ENCODE measurements at places on chromosomes 5 and 9.
A peak's percentile ranks its signal among the peaks of the same experiment; 100 is the strongest.

DNA sequence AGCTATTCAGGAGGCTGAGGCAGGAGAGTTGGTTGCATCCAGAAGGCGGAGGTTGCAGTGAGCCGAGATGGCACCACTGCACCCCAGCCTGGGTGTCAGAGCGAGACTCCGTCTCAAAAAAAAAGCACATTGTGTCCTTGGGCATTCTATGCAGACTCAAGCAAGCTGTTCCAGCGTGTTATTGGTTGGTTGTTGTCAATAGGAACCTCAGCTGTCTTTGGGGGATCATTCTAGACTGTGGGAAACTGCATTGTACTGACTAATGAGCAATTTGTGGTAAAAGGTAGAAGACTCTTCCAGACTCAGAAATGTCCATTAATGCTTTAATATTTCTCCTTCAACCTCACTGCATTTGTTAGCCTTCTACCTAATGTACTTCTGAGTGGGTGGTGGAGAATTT lies 379.5 kb upstream of the GRAMD2B start:
- DNase-seq: no peak

- DNase-seq: no peak
These were observed 3.7 kb upstream of the AMACR start for GRCh38 chr5:34011536-34011935.

- DNase-seq: no peak
These were observed 4.9 kb downstream of the MARCHF3 start for GRCh38 chr5:127025467-127025866.

DNA sequence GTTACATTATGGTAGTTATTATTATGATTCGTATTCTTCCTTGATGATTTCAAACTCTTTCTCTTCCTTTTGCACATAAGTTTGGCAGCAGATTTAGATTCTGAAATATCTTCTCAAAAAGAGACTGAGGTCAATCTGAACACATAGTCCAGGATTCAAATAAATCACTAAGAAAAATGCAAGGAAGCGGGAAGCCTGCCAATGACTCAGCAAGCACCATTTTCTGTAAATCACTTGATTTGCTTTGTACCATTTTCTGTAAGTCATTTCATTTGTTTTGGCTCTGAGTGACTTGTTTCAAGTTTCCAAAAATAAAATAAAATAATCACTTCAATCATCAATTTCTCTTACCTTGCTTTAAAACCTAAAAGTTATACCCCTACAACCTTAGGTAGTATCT lies 24.6 kb upstream of the GLIS3 start:
- no peak for DNase-seq

GRCh38 chr9:80078826-80079225 lies 507.1 kb downstream of the TLE4 start:
- no peak for DNase-seq

GRCh38 chr5:133930061-133930812 lies 38.2 kb downstream of the C5orf15 start:
- DNase-seq: peak; percentile 86

- DNase-seq: no peak
These were observed 68.4 kb upstream of the NR3C1 start for GRCh38 chr5:143471666-143472464.

- DNase-seq: no peak
These were observed 1209.1 kb downstream of the CDH12 start for GRCh38 chr5:21644032-21644431.

GRCh38 chr9:91896513-91897121 lies 53.4 kb downstream of the ROR2 start:
- DNase-seq: peak; percentile 54

DNA sequence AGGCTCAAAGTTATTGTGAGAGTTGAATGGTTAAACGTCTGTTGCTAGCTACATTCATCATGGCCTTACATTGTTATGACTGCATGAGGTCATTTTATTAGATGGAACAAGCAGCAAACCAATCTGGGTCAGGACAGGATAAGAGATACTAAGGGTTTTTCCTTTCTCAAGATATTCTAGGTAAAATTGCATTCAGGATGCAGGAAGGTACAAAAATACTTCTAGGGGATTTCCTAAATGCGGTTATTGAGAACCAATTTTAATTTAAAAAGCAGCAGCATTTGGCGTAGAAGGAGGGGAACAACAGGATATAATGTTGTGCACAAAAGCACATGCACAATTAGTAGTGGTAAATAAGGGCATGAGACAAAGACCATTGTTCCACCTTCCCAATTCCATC lies 39.2 kb upstream of the LURAP1L start:
- no peak for DNase-seq

- no peak for DNase-seq
These were observed 26.2 kb downstream of the RAD23B start for GRCh38 chr9:107309271-107309670.

DNA sequence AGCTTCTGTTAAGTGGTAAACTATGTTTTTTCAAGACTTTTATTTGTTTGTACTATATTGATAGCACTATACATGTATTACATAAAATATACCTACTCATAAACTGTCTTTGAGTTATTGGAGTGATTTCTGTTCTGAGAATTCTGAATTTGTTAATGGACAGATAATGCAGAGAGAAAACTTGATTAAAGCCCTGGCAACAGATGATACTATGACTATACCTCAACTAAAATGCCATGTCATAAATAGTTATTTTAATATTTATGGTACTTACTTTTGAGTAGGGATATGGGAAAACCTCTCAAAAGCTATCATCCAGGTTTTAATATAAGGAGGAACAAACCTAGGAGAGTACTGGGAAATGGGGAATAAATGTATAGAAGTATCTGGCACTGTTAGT lies 947.2 kb upstream of the ARRDC3 start:
- no peak for DNase-seq

DNA sequence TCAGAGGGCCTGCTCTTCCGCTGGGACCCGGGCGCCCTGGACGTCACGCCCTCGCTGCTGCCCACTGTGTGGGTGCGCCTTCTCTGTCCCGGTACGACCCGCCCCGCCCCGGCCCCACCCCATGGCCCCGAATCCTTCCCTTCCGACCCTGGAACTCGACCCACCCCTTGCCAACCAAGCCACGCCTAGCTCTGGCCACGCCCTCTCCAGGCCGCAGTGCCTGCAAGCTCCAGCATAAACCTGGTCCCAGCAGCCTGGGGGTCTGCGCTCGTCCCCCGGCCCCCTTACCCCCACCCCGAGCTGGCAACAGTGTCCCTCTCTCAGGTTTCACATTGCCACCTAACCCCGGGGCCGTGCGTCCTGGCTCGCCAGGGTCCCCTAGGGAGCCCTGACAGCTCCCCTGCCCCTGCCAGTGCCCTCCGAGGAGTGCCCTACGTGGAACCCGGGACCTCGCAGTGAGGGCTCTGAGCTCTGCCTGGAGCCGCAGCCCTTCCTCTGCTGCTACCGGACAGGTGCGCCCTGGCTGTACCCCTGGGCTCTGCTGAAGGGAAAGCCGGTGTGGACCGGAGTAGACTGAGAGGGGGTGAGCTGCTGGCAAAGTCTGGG lies 3.4 kb downstream of the ADGRD2 start:
- no peak for DNase-seq

GRCh38 chr5:17132444-17133083 lies 84.9 kb upstream of the BASP1 start:
- DNase-seq: no peak

GRCh38 chr9:101034222-101034621 lies 5.7 kb downstream of the PLPPR1 start:
- DNase-seq: no peak

DNA sequence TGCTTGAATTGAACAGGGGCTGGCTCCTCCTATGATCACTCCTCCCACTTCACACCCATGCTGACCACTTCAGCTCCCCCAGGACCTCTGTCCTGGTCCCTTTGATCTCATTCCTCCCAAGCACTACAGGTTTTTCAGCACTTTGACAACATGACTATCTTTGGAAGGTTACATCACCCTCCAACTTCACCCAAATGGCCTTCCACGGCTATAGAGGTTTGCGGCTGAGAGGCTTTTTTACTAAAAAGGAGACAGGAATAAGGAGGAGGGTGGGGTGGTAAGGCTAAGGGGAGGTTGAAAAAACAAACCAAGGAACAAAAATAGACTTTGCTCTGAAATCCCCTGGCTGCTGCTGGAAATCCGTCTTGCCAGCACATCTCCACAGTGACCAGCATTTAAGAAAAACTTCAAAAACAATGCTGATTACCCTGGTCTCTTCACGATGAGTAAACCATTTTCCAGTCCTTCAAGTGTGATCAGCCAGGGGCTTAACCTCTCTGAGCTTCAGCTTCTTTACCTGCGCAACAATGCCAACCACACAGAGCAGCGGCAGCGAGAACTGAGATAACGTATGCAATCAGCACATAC lies 102.7 kb downstream of the DPYSL3 start:
- DNase-seq: no peak

DNA sequence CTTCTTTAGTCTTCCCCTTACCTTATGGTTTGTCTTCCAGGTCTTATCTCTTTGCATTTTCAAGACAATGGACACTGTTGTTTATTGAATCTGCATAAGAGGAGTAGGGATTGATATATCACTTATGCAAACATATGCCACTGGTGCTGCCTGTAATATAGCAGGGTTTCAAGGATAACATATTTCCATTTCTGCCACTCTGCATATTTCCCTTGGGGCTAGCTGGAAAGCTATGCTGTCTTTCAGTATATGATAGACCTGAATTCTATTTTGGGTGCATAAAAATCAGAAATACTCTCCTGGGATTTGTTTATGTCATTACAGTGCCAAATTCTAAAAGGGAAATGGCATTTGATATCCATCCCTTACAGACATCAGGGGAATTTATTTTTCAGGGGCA lies 400.2 kb downstream of the TLR4 start:
- DNase-seq: no peak

DNA sequence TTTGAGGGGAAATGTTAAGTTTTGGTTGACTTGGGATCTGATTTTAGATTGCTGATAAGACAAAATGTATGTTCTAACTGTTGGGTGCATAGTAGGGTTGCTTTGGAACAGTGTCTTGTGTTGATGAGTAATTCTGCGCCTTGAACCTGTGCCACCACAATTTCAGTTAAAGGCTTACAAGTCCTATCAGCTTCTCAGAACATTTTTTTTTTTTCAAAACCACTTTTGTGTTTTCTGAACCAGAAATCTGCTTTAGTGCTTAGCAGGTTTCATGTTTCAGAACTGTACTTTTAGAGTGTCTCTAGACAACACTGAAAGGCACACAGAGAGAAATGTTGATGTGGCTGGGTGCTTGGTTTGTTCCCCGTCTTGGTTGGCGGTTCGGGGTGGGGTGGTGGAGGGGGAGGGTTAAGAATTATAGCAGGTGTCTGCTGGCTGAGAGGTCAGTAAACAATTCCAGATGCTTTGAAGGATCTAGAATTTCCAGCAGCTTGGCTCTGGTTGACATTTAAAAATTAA lies 84.6 kb downstream of the ANKRD55 start:
- no peak for DNase-seq

GRCh38 chr9:95090023-95090791 lies 227.3 kb downstream of the FANCC start:
- DNase-seq: no peak

GRCh38 chr9:116008278-116008677 lies 145.3 kb upstream of the PAPPA start:
- no peak for DNase-seq

DNA sequence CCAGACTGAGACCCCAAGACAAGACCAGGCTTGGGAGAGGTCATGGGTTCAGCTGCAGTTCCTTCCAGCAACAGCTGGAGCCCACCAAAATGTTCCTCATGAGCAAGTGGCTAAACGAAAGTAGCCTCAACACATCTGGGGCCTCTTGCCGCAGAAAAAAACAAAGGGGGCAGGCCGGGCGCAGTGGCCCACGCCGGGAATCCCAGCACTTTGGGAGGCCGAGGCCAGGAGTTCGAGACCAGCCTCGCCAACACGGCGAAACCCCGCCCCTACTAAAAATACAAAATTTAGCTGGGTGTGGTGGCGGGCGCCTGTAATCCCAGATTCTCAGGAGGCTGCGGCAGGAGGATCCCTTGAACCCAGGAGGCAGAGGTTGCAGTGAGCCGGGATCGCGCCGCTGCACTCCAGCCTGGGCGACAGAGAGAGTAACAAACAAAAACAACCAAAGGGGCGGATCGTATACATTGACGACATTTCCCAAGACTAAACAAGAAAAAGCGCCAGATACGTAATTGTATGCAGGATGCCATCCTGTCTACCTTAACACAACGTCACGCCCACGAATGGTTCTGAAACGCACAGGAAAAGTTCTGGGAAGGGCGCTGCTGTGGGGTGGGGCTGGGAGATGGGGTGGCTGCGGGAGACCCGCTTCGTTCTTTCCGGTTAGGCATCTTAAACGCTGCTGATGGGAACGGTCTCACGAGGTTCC lies 1.7 kb downstream of the INPP5E start:
- DNase-seq: no peak

DNA sequence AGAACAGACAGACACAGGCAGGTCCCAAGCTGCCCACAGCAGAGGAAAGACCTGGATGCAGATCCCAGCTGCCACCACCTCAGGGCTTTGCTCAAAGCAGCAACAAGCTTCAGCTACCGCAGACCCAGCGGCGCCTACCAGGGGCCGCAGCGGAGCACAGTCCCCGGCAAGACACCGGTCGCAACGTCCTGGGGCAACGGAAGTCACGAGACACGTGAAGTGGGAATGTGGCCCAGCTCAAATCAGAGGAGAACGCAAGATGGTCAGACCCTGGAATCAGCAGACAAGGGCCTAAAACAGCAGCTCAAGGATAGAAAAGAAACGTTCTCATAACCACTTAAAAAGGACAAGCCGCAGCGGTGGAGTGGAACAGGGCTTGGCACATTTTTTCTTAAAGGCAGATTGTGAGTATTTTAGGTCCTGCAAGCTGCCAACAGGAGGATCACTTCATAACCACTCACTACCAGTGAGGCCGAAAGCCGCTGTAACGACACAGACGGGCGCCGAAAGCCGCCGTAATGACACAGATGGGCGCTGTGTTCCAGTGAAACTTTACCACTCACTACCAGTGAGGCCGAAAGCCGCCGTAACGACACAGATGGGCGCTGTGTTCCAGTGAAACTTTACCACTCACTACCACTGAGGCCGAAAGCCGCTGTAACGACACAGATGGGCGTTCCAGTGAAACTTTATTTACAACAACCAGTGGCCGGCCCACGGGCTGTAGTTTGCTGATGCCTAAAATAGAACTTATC lies 21.7 kb downstream of the SLC9A3 start:
- no peak for DNase-seq

- no peak for DNase-seq
These were observed 60.1 kb upstream of the ZNF608 start for GRCh38 chr5:124806373-124807077.

GRCh38 chr5:4662756-4663155 lies 477.4 kb upstream of the ADAMTS16 start:
- no peak for DNase-seq

GRCh38 chr5:5335700-5336264 lies 86.7 kb upstream of the ICE1 start:
- DNase-seq: no peak

GRCh38 chr9:77488439-77489126 lies 159.5 kb downstream of the GNA14 start:
- no peak for DNase-seq

DNA sequence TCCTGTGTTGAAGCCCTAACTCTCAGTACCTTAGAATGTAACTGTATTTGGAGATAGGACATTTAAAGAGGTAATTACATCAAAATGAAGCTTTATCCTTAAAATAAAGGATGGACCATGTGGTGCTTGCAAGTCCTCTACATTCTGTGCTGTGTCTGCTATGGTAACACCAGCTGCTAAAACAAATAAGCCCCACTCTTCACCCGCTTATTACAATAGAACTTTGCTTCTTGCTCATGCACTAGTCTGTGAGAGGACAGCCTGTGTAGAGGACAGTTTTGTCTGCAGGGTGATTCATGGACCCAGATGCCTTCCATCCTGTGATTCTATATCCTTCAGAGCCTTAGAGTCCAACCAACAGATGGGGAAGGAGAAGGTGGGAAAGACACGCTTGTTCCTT lies 12.5 kb upstream of the IGFBPL1 start:
- no peak for DNase-seq

GRCh38 chr9:123216251-123216797 lies 52.1 kb downstream of the STRBP start:
- no peak for DNase-seq
